ENCODE measurements at places on chromosomes 6 and 20. TPM values are rescaled to one million over a fixed set of nuclear protein-coding genes. Genes with fewer than 3 reads are reported as not detected.

Gene COL12A1
- total RNA-seq = 34.0 TPM

Gene TMEM151B
- under 0.01 TPM for total RNA-seq

Gene HCRTR2
- not detected for total RNA-seq

DNA sequence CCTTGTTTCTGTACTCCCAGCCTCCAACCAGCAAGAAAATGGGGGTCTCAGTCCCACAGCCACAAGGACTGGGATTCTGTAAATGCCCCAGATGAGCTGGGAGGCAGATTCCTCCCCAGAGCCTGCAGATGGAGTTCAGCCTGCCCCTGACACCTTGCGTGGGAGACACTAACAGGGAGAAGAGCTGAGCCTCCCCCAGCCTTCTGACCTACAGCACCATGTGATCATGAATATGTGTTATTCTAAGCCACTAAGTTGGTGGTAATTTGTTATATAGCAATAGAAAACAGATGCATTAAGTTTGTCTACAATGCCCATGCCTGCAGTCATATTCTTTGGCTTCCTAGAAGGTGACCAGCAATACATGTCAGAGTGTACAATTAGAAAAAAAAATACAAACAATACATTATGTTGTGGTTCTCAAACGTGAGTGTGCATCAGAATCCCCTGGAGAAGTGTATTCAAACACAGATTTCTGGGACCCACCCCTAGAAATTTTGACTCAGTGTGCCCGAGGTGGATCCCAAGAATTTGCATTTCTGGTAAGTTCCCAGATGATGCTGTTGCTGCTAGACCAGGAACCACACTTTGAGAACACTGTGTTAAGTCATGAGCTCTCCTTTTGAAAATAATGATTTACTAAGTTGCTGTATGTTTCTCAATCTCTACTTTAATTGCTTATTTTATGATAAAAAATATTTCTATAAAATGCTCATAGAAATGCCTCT is 39.9 kb downstream of the SLC22A3 start:
- no peak for DNase-seq

GRCh38 chr6:54010340-54011276 is 100.6 kb upstream of the MLIP start:
- no peak for DNase-seq
